ENCODE measurements at places on chromosomes 7 and 10. TPM values are rescaled to one million over a fixed set of nuclear protein-coding genes. Genes with fewer than 3 reads are reported as not detected.

The SFRP5 gene
- total RNA-seq: not detected

The HECW1 gene
- not detected for total RNA-seq

The BUD23 gene
- 35.4 TPM for total RNA-seq

The GNAT3 gene
- total RNA-seq: not detected

The CYP26C1 gene
- total RNA-seq: 2.5 TPM

The FAM25G gene
- total RNA-seq: not detected

The FANK1 gene
- total RNA-seq: 2.5 TPM

The UCN3 gene
- total RNA-seq: not detected

The MAT1A gene
- not detected for total RNA-seq

The OR13A1 gene
- not detected for total RNA-seq

The EIF5AL1 gene
- total RNA-seq: 1.3 TPM
